GM12878 (cell line): ENCODE measurements at places on chromosomes 13 and 19. TPM values are rescaled to one million over a fixed set of nuclear protein-coding genes. Genes with fewer than 3 reads are reported as not detected.

DNA sequence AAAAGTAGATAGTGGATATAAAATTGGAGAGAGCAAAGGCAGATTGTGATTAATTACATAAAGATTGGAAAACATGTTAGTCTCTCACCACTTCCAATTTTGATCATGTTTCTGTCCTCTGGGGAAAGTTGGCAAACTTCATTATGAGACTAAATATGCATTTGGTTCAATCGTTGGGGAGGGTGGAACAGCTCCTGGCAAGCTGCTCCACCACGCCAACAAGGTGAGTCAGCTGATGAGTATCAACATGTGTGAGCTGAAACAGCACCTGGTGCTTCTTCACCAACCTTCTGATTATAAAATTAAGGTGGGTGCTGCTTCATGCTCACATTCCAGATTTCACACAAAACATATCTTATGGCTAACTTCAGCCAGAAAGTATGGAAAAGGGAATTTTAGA is 1784.6 kb downstream of the SLITRK5 start:
- DNase-seq = no peak

DNA sequence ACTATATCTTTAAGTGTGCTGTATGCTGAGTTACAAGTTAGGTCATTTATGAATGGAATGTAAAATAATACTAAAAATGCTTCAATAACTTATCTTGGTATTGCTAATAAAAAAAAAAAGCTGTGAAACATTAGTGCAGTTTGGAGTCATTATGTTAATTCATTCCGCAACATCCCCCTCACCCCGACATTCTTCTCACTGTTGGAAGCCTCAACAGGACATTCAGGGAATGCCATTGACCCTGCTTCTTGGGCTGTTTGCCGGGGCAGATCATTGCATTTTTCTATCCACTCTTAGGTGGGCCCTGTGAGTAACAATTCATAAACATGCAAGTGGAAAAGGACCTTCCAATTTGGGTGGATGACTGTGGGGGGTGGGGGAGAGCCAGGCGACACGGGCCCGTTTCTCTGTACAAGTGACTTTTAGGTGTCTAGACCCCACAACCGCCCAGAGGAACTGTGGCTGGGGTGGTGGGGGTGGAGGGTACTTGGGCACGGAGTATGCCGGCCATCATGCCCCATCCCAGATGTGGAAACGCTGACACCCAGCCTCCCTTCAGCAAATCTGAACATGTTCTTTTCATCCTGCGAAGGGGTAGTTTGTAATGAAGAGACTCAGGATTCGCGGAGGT is 185.9 kb downstream of the ZNF536 start:
- no peak for DNase-seq

DNA sequence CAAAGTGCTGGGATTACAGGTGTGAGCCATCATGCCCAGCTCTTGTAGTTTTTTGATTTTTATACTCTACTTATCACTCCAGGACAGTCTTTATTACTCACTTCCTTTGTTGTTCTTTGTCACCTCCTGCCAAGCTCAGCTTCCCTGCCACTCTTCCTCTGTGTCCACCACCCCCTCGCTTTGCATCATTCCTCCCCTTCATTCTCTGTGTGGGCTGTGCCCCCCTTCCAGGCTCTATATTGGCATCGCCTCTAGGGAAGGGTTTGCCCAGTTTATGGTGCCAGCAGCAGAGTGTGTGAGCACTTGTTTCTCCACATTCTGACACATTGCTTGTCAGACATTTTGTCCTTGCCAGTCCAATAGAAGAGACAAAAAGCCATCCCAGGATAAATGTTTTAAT is 15.1 kb downstream of the ZNF302 start:
- DNase-seq = no peak

- DNase-seq = no peak
Measured at GRCh38 chr19:35317464-35318043, 11.4 kb upstream of the CD22 start.

- no peak for DNase-seq
Measured at GRCh38 chr13:53012707-53013106, 15.9 kb upstream of the OLFM4 start.

- no peak for DNase-seq
Measured at GRCh38 chr13:29819143-29819542, 31.3 kb downstream of the UBL3 start.

GRCh38 chr19:39190768-39191167 is 6.0 kb upstream of the NCCRP1 start:
- no peak for DNase-seq

GRCh38 chr13:59358014-59358413 is 805.7 kb downstream of the DIAPH3 start:
- no peak for DNase-seq

DNA sequence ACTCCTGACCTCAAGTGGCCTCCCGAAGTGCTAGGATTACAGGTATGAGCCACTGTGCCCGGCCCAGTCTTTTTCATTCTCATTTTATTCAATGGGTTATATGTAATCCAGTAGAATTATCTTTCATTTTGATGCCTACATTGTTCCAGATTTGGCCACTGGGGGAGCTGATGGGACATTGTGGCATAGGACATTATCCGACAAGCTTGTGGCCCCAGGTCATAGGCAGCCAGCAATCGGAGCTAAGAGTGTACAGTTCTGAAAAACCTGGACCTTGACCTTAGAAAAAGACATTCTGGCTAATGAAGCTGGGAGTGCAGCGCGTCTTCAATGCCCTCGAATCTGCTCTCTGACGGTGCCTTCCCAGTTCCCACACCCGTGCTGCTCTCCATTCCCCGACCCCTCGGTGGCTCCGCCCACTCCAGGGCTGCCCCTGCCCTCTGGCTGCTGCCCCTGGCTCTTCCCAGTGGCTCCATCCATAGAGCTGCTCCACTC is 108.7 kb downstream of the TEX29 start:
- DNase-seq = no peak

DNA sequence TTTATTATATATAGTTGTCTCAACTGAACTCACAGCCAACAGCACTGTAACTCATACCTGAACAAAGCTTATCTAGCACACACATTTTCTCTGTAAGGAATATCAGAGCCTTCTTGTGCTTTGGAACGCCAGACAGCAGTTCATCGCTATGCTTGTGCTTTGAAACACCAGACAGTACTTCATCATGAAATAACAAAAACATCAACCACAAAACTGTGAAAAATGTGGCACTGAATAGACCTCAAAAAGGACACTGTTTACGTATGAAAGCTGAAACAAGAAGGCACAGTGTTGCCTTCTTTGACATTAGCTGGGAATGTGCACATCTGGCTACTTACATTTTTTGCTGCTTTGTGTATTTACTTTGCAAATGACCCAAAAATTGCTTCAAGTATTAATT is 160.2 kb downstream of the PDS5B start:
- DNase-seq = no peak

- DNase-seq = no peak
Measured at GRCh38 chr19:49338023-49338677, 2.9 kb downstream of the CD37 start.

GRCh38 chr19:49155820-49156346 is 687 bp upstream of the HRC start:
- no peak for DNase-seq

- DNase-seq = no peak
Measured at GRCh38 chr19:2188708-2189385, 25.1 kb downstream of the DOT1L start.

- DNase-seq = no peak
Measured at GRCh38 chr19:800360-801029, 3.2 kb downstream of the PTBP1 start.

DNA sequence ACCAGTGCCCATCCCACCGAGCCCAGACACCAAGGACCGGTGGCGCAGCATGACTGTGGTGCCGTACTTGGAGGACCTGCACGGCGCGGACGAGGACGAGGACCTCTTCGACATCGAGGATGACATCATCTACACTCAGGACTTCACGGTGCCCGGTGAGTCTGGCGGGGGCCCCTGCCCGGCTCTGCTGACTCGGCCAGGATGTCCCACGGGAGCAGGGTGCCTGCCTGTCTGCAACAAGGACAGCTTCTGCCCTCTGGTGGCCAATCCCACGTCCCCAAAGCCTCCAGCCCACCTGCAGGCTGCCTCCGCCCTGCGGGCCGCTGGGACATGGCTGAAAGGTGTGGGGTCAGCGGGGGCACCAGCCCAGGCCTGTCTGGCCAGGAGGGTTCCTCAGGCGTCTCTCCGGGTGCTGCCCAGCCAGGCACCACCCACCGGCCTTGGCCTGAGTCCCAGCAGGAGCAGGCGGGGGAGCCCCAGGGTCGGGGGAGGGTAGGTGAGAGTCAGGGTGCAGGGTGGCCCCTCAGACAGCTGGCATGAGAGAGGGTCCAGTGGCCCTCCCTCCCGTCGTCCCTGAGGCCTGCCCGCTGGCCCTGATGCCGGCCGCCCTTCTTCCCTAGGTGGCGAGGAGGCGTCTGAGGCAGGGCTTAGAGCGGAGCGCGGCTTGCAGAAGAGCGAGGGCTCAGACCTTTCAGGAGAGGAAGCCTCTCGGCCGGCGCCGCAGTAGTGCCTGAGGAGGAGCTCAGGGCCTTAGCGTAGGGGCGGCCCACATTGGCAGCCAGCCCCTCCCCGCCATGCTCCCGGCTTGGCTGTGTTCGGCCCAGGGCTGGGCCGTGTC is 14.6 kb downstream of the CBARP start:
- DNase-seq = no peak

DNA sequence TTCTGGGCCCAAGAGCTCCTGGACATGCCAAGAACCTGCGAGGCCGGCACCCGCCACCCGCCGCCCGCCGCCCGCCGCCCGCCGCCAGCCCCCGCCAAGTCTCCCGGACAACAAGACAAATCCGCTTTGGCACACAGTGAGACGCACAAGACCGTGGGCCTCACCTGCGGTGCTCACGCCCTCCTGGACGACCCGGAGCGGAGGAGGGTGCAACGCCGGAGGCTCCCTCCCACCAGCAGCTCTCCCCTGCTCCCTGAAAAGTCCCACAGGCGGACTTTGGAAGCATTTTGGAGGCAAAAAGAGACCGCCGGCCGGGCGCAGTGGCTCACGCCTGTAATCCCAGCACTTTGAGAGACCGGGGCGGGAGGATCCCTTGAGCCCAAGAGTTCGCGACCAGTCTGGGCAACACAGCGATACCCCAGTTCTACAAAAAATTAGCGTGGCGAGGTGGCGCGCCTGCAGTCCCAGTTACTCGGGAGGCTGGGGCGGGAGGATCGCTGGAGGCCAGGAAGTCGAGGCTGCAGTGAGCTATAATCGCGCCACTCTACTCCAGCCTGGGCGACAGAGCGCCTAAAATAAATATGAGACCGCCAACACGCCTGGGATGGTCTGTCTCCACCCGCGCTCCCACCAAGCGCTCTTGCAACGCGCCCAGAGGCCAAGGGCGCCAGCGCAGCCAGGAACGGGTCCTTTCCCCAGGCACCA is 783 bp downstream of the RHPN2 start:
- DNase-seq = no peak

GRCh38 chr19:58395220-58395978 is at the start of gene RNF225:
Gene RNF225, plus strand, starts transcription at chr19:58395656. Its CDS starts 434 bp downstream, at chr19:58396090.
- no peak for DNase-seq

GRCh38 chr19:37706052-37706605 is 13.4 kb downstream of the ZNF607 start:
- no peak for DNase-seq

- no peak for DNase-seq
Measured at GRCh38 chr19:33771384-33772101, 25.1 kb upstream of the KCTD15 start.

DNA sequence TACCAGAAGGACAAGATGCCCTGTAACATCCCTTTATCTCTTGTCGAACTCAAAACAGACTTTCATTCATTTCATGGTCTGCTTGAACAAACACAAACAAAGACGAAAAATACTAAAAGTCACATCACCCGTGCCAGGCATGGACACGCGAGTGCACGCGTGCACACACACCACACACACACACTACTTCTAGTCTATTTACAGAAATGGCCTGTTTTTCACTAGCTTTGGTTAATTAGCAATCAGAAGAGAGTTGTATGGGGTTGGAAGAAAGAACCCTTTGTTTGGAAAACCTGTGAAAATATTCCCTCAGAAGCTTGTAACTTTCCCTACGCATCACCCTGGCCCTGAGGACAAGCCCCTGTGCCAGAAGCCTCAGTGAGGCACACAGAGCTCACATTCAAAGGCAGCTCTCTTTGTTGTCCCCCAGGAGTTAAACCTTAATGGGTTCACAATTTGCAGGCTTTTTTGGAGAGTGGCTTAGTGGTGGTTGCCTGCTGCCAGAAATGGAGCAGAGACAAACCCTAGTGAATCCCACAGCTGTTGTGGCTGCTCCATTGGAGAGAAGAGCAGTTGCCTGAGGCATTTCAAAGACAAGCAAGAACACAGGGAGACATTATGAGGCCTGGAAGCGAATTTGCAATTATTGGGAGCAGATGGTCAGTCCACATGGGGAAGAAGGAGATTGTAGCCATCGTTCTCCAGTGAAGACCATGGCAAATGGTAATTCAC is 55.9 kb downstream of the STARD13 start:
- DNase-seq = no peak

GRCh38 chr19:2653710-2654707 is 48.5 kb downstream of the GNG7 start:
- DNase-seq = no peak

- no peak for DNase-seq
Measured at GRCh38 chr19:46356149-46357055, 9.5 kb downstream of the PPP5C start.

- DNase-seq = no peak
Measured at GRCh38 chr19:34128558-34129250, 43.6 kb upstream of the LSM14A start.

Gene LILRA1
- not detected in 2 replicates for polyA plus RNA-seq

Gene PDS5B
- polyA plus RNA-seq = 37.0 and 40.8 TPM in 2 replicates

Gene MEGF8
- polyA plus RNA-seq = 1.7 and 2.6 TPM in 2 replicates

Gene LILRB4
- polyA plus RNA-seq = 15.5 and 16.3 TPM in 2 replicates

Gene MARCHF2
- 11.0 and 15.5 TPM in 2 replicates for polyA plus RNA-seq

Gene SPTBN4
- polyA plus RNA-seq = 1.1 TPM in 2 replicates
